ENCODE measurements at places on chromosomes 16 and 17.
A peak's percentile ranks its signal among the peaks of the same experiment; 100 is the strongest.

GRCh38 chr17:34363183-34363661, at the start of gene CCL1:
Gene CCL1 (minus strand): TSS chr17:34363233. CDS start chr17:34363161, 72 bp downstream.
- DNase-seq: no peak

DNA sequence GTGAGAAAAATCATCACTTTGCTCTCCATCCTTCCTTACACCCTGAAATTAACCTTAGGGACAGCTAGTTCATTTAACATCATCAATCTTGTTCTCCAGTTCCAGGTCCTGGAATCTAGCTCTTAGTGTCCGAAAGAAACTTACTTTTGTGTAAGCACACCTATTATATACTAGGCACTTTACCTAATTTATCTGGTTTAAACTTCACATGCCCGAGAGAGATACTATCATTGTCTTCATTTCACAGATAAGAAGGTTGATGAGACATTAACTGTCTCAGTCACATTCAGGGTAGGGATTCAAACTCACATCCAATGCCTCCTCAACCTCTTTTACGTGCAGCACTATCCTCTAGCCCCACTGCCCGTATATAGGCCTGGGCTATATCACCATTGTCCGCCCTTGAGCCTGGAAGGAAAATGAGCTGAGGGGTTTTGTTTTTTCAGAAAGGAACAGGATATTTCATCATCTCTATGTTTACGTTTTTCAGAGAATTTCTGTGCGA, 501 bp upstream of the AP2B1 start:
- DNase-seq: no peak

- no peak for DNase-seq
Observed at GRCh38 chr17:76735586-76736348, 1.4 kb downstream of the SRSF2 start.

- no peak for DNase-seq
Observed at GRCh38 chr17:4891411-4892410, 7.6 kb upstream of the C17orf107 start.

- DNase-seq: no peak
Observed at GRCh38 chr16:79132701-79133100, 467.8 kb downstream of the MAF start.

DNA sequence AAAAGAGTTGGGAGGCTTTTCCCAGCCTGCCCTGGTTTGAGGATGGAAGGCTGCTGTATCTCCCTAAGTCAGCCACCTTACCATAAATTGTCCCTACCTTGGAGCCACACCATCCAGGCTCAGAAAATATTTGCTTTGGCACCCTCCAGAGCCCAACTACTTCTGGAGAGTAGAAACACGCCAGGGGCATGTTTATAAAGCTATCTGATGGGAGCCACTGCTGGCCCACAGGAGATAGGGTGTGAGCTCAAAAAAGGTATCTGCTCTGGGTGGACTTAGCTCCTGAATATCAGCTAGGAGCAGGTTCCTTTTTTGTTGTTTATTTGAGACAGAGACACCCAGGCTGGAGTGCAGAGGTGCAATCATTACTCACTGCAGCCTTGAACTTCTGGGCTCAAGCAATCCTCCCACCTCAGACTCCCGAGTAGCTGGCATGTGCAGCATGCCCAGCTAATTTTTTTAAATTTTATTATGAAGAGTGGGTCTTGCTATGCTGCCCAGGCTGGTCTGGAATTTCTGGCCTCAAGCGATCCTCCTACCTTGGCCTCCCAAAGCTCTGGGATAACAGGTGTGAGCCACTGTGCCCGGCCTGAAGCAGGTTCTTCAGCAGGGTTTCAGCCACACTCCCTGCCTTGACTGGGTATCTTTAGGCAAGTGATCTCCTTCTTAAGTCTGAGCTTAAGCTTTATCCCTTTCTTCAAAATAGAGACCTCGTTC, 147.1 kb downstream of the SALL1 start:
- no peak for DNase-seq

GRCh38 chr16:88785106-88785924, at the start of gene PIEZO1:
Gene PIEZO1 (minus strand): TSS chr16:88785220. CDS start chr16:88784964, 256 bp downstream.
- DNase-seq: peak; percentile 69

- DNase-seq: no peak
Observed at GRCh38 chr17:21242780-21243515, 10.3 kb downstream of the NATD1 start.

GRCh38 chr16:69497876-69498596, 67.7 kb upstream of the NFAT5 start:
- DNase-seq: no peak

DNA sequence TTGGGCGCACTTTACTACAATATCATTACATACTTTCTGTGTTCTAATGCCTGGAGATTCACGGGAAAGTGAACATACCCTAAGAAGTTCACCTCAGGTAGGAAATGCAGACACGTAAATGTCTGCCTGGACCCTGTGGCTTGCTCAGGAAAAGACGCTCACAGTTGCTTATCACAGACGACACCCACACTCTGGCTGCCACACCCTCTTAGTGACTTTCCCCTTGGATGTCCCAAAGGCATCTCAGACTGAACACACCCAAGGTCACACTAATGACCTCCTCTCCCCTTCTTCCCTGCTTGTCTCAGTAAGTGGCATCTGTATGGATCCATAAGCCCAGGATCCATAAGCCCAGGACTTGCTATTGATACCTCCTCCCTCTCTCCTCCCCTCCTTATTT, 32.6 kb downstream of the CDRT15 start:
- DNase-seq: no peak

- no peak for DNase-seq
Observed at GRCh38 chr17:47731396-47731795, 1.6 kb upstream of the TBX21 start.

DNA sequence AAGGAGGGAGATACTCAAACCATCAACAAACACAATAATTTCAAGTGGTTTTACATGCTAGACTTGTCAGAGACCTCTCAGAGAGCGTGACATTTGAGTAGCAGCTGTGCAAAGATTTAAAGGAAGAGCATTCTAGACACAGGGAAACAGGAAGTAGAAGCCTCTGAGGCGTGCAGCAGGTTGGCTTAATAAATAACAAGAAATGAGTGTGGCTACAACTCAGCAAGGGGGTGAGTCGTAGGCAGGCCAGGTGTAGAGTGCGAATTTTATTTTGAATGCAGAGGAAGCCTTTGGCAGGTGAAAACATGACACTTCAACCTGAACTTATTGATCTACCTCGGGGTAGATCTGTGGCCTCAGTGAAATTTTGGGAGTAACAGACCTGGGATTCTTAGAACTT, 73.2 kb upstream of the MRTFB start:
- DNase-seq: no peak

- DNase-seq: no peak
Observed at GRCh38 chr16:12422233-12422632, 381.5 kb downstream of the CPPED1 start.

Measured in HTR-8/SVneo (cell line).